ENCODE measurements at places on chromosomes 12 and 14.

DNA sequence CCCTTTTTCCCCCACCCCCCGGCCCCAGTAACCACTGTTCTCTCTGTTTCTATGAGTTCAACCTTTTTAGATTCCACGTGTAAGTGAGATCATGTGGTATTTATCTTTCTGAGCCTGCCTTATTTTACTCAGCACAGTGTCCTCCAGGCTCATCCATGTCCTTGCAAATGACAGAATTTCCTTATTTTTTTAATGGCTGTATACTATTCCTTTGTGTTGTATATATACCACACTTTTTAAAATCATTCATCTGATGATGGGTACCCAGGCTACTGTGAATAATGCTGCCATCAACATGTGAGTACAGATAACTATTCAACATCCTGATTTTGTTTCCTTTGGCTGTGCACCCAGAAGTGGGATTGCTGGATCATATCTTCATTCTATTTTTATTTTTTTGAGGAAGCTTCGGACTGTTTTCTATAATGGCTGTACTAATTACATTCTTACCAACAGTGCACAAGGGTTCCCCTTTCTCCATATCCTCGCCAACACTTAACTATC lies 54.7 kb downstream of the DDX51 start:
- no peak for DNase-seq

- no peak for DNase-seq
These were observed 19.4 kb upstream of the EIF5 start for GRCh38 chr14:103314496-103315277.

DNA sequence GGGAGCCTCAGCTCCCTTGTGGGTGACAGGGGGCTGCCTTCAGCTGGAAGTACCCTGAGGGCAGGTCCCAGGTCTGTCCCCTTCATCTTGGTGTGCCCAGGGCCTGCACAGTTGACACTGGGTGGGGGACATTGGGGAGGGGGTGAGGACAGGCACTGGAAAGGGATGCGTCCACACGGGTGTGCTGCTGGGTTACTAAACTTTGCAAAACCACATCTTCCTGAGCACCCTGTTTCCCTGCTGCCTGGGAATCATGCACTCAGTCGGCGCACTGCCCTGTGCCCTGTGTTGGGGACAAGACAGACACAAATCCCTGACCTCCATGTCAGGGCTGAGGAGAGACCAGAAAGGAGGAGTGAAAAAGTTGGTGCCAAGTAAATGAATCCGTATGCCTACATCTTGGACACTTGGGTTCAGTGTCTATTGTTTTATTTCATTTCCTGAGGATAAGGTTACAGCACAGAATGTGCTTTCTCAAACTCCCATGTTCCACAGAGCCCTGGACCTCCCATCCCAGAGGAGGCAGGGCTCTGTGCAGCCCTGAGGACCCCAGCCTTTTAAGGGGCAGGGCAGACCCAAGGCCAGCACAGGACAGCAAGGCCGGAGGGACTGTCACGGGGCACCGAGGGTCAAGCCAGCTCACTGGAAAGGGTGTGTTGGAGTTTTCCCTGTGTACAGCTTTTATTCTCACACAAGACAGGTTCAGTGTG lies 2.9 kb upstream of the SLC25A29 start:
- no peak for DNase-seq

- peak; percentile 39 for DNase-seq
These were observed 11.2 kb downstream of the MAP4K5 start for GRCh38 chr14:50520947-50521815.

DNA sequence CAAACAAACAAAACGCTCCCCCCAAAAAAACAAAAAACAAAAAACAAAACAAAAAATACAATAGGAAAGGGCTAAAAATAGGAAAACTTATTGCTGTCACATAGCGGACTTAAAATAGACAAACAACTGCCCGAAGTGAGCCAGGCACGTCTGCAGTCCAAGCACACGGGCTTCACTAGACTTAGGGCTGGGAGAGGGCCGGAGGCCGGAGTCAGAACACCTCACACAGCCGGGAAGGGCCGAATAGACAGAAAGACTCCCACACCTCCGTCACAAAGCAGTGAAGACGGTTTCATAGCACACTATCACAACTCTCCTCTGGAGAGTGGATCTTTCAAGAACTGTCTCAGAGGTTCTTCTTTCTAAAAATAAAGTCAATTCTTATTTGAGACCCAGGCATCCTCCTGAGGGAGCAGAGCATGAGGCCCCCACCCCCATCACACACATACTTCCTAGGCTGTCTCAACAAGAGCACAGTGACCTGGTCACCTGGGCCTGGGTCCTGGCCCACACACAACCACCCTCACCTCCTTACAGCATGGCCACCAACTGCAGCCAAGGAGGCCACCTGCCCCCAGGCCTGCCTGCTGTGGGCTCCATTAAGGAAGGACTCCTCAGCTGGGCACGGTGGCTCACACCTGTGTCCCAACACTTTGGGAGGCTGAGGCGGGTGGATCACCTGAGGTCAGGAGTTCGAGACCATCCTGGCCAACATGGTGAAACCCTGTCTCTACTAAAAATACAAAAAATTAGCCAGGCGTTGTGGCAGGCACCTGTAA lies 6.7 kb downstream of the BAG5 start:
- no peak for DNase-seq

DNA sequence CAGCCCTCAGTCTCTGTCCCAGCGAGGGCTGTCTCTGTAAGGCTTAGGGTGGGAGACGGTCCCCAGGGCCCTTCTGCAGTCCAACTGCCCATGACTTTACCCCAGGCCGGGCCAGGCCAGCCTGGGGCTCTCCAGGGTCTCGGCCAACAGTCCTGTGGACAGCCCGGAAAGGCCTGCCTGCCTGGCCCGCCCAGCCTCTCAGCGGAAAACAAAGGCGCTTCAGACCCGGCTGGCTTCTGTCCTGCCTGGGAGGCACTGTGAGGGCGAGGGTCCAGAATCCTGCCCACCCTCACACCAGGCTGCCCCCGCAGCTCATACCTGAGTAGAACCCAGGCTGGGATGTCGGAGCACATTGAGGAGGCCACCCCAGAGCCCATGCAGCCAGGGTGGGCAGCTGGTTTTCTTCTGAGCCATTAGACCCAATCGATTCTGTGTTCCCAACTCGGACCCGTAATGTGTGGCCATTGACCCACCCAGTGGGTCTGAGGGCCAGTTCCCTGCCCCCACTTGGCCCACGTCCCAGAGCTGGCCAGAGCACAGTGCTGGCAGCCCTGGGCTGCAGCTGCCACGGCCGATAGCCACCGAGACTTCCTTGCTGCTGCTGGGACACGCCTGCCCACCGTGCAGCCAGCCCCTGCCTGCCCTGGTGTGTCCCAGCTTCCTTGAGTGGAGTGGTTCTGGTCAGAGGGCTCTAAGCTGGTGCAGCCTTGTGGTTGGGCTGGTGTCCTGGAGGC lies 1.6 kb downstream of the CRIP2 start:
- DNase-seq = no peak

GRCh38 chr14:95495538-95496025 lies 20.9 kb downstream of the SYNE3 start:
- DNase-seq = no peak

DNA sequence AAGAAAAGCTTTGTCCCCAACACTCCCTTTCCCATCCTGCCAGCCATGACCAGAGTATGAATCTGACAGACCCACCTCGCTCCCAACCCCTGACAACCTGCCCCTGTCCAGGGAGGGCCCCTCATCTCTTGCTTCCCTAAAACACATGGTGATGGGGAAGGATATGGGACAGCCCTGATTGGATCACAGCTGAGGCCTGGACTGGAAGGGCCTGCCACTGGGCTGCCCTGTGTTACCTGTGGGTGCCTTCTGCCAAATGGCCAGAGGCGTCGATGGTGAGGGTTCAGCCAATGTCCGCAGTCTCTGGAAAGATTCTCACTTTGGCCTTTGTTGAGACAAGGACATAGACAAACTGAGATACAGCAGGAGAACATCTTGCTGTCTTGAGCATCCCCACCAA lies 13.3 kb upstream of the RERG start:
- no peak for DNase-seq

- no peak for DNase-seq
These were observed 444.6 kb upstream of the CCDC196 start for GRCh38 chr14:66041582-66041981.

GRCh38 chr12:1984759-1985158 lies 19.5 kb downstream of the DCP1B start:
- no peak for DNase-seq

GRCh38 chr12:57418255-57418654 lies 12.6 kb downstream of the R3HDM2 start:
- no peak for DNase-seq

DNA sequence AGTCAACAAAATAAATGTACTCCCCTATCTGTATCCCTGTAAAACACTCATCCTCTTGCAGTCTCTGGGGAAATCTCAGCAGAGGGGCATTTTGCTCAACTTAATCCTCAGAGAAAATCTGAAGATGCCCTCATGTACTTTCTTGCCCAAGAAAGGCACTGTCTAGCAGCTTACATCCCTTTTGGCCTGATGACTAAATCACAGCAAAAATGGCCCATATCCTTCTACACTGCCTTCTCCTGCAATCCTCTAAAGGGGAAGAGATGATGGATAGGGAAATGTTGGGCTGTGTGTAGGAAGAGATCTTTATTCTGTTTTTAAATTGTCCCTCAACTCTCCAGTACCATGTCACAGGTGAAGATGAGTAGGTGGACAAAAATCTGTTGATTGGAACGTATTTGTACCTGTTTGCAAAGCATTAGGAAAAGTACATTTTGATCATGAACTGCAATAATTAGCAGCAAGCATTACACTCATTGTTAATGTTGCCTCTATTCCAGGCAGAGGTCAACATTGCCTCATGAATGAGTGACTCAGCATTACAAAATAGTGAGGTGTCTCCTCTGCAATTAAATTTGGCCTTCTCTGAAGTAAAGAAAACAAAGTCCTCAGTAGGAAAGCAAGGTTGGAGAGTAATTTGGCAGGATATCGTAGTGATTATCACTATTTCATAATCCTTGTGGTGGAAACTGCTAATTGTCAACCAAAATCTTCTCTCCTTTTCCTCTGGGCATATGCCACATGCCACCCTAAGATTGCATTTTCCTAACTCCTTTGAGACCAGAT lies 172.4 kb upstream of the CAND1 start:
- no peak for DNase-seq

DNA sequence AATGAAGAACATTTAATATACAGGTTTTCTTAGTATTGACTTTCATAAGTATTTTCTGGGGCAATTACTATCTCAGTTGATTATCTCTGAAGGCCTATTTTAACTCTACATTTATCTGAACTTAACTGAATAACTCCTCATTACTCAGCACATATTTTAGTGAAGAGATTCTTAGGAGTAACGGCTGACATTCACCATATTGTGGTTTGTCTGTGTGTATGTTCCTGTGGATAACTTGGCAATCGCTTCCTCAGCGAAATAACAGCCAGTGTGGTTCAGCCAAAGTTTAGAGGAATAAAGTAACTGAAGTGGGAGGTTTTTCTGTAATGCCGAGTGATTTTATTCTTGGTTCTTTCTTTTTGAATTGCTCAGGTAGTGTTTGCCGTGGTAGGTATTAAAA lies 168.0 kb downstream of the RAD51B start:
- DNase-seq = no peak

GRCh38 chr12:10196210-10196609 lies 16.5 kb upstream of the GABARAPL1 start:
- peak; percentile 18 for DNase-seq

- no peak for DNase-seq
These were observed 26.1 kb upstream of the GPR68 start for GRCh38 chr14:91270619-91271018.

DNA sequence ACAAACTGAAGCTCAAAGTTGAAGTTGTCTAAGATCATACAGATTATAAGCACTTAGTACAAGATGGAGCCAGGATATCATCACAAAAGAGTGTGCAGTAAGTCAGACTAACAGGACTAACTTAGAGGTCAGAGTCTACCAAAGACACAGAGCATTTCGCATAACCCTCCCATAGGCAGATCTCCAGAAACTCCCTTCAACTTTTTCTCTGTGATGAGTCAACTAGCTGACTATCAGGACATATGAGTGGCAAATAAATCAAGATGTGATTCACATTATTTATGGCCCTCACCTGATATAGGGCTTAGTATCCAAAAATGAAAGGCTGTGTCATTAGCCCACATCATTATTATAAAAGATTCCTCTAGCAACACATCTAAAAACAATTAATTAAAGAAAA lies 484.6 kb downstream of the GALC start:
- DNase-seq = no peak

- no peak for DNase-seq
These were observed 700.0 kb downstream of the TMTC2 start for GRCh38 chr12:83386527-83387264.

- DNase-seq = peak; percentile 24
These were observed 36.1 kb downstream of the CPSF6 start for GRCh38 chr12:69275471-69275891.

- DNase-seq = peak; percentile 45
These were observed 569 bp upstream of the ARHGEF40 start for GRCh38 chr14:21069388-21070082.

DNA sequence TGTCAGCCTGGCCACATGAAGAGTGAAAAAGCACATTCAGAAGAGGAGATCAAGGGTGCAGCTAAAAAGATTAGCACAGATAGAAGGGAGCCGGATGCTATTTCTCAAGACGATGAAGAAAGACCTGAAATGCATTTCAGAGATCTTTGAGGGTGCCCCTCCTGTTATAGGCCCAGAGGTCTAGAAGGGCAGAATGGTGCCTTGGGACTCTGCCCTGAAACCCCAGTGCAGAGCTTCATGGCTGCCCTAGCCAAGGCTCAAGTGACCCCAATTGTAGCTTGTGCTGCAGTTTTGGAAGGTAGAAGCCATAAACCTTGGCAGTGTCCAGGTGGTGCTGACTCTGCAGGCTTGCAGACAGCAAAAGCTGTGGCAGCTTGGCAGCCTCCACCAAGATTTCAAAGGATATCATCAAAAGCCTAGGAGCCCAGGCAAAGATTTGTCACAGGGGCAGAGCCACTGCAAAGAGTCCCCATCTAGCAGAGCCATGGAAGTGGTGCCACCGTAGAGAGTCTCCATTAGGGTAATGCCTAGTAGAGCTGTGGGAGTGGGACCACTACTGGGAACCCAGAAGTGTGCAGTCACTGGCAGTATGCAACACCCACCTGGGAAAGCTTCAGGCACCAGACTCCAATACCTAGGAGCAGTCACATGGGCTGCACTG lies 6.4 kb downstream of the LACRT start:
- DNase-seq = no peak

DNA sequence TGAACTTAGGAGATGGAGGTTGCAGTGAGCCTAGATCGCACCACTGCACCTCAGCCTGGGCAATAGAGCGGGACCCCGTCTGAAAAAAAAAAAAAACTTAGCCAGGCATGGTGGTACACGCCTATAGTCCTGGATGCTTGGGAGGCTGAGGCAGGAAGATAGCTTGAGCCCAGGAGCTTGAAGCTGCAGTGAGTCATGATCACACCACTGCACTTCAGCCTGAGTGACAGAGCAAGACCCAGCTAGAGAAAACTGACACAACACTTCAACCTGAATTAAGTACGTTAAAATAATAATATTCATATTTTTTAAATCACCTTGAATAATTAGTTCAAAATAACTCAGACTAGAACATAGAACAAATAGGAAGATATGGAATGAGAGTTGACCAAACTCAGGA lies 5.7 kb upstream of the CATSPERB start:
- DNase-seq = no peak

GRCh38 chr12:14239935-14240872 lies 125.3 kb upstream of the ATF7IP start:
- no peak for DNase-seq

- DNase-seq = no peak
These were observed 4.8 kb upstream of the KITLG start for GRCh38 chr12:88585077-88585476.

Measured in CD4-positive, alpha-beta T cell treated with Interleukin-10 for 1 hour (primary cell).